Ascending aorta (tissue), 2 donors: ENCODE measurements at places on chromosomes 7 and 10. TPM values are rescaled to one million over a fixed set of nuclear protein-coding genes. Genes with fewer than 3 reads are reported as not detected.

- no peaks in the 10 kb centered on the region for H3K4me1 ChIP-seq
- H3K27me3 ChIP-seq: no peaks in the 10 kb centered on the region
- no peak overlapping the region for H3K27ac ChIP-seq
Measured at GRCh38 chr7:104931181-104931781, 82.7 kb upstream of the KMT2E start.

GRCh38 chr10:30430544-30431298, 3.3 kb upstream of the MAP3K8 start:
- no peak overlapping the region for H3K4me3 ChIP-seq
- H3K27me3 ChIP-seq: no peaks in the 10 kb centered on the region
- H3K27ac ChIP-seq: peak overlapping the region; percentile 44
- no peaks in the 10 kb centered on the region for H3K4me1 ChIP-seq
- H3K36me3 ChIP-seq: no peaks in the 10 kb centered on the region

GRCh38 chr7:96674565-96674964, 35.1 kb downstream of the SEM1 start:
- H3K4me3 ChIP-seq: no peak overlapping the region
- peaks cover 17% of the 10 kb centered on the region for H3K36me3 ChIP-seq
- no peak for DNase-seq
- no peaks in the 10 kb centered on the region for H3K27me3 ChIP-seq
- no peaks in the 10 kb centered on the region for H3K4me1 ChIP-seq

DNA sequence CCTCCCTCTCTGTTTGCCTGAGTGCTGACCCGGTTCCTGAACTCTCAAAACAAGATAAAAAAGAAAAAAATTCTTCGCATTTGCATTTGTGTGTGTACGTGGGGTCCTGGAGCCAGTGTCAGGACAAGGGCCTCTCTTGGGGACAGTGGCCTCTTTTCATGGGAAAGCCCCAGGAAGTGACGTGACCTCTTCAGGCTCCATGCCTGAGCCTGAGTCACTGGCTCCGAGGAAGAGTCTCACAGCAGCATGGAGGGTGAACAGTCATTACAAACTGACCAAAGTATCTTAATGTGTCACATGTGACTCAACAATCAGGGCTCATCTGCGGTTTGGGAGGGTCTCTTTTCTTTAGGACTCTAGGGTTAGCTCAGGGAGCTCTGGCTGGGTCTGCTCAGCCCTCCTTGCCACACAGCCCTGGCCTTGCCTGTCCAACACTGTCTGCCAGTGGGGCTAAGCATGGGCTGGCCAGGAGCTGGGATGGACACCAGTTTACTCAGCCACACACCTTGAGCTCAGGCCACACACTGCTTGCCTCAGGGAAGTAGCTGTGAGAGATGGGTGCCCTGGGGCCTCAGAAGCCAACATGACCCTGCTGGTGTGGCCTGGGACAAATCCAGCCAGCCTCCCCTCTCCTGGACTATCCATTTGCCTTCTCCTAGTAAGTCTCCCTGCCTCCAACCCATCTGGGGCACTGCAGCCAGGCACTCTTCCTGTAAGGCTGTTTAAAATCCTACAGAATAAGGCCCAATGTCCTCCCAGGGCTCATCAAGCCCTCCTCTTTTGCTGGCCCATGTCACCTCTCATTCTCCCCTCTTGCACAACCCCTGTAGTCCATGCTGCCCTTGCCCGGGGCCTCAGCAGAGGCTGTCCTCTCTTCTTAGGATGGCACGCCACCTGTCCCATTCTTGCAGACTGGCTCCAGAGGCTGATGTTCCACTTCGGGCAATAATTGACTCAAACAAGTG, 10.5 kb downstream of the TMEM273 start:
- peaks cover 2% of the 10 kb centered on the region for H3K4me1 ChIP-seq
- H3K36me3 ChIP-seq: no peaks in the 10 kb centered on the region
- peak overlapping the region; percentile 44 for H3K27ac ChIP-seq
- peak; percentile 76 for DNase-seq
- H3K27me3 ChIP-seq: no peaks in the 10 kb centered on the region

DNA sequence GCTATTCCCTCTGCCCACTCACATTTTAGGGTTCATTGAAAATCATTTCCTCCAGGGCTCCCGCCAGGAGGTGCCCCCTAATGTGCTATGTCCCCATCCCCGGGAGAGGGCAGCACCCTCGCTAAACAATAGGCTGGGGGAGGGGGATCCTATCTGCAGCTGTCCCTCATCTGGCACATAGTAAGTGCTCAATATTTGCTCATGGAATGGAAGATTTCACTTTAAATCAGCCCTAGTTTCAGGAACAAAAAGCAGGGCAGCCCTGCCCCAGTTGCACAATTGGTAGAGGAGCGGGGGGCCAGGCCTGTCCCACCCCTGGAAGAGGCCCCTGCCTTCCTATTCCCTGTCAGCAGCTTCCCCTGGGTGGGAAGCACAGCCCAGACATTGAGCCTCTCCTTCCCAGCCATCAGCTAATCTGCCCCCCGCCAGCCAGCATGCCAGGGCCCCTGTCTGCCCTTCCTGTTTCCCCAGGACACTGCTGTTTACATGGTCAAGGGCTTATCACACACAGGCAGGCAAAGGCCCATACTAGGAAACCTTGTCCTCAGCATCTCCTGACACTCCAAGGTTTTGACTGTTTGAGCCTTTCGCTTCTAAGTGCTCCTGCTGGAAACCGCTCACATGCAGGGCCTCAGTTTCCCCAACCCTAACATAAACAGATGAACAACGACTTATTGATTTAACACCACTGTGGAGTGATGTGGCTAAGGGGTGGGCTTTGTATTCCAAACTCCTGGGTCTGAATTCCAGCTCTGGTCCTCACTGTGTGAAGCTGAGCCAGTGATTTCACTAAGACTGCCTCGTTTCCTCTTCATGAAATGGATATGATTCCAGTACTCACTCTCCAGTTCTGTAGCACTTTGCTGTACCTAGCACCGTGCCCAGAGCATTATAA, 130.7 kb upstream of the ZMIZ1 start:
- no peaks in the 10 kb centered on the region for H3K27me3 ChIP-seq
- H3K4me3 ChIP-seq: no peak overlapping the region
- no peak overlapping the region for H3K27ac ChIP-seq
- no peaks in the 10 kb centered on the region for H3K4me1 ChIP-seq
- no peaks in the 10 kb centered on the region for H3K36me3 ChIP-seq
- DNase-seq: no peak

DNA sequence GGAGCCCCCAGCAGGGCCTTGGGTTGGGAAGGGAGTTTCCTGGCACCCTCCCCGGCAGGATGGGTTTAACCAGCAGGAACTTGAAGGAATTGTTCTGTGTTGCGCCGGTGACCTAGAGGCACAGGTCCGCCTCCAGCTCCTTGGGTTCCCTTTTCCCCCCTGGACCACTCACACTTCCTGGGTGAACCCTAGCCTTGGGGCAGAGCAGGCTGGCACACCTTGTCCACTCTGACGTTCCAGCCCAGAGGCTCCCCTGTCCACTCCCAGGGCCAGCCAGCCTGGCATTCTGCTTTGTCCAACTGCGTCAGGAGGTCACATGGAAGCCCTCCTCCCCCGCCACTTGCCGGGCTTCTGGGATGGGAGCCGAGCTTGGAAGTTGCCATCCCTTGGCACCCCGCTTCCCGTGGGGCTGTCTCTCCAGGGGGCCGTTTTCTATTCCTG, 25.8 kb downstream of the TMEM120A start:
- peak overlapping the region; percentile 92 for H3K27ac ChIP-seq
- H3K4me1 ChIP-seq: peaks cover 32% of the 10 kb centered on the region
- DNase-seq: peak; percentile 64
- H3K4me3 ChIP-seq: no peak overlapping the region
- H3K36me3 ChIP-seq: peaks cover 4% of the 10 kb centered on the region

DNA sequence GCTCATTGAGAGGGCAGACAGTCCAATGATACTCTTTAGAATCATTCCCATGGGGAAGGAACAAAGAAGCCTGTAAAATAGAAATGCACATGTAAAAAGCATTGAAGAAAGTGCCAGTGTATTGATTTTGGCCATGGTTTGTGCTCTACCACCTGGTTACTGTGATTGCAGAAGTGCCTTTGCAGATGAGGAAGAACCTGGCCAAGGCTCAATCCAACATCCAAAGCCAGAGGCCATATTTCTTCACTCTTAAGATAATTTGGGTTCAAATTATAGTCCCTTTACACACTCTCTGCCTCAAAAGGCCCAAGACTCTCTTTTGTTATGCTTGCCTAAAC, 122.1 kb downstream of the EGFR start:
- H3K4me3 ChIP-seq: no peak overlapping the region
- no peaks in the 10 kb centered on the region for H3K27me3 ChIP-seq
- H3K27ac ChIP-seq: no peak overlapping the region
- peaks cover 32% of the 10 kb centered on the region for H3K36me3 ChIP-seq

GRCh38 chr7:25028370-25029021, 48.5 kb upstream of the OSBPL3 start:
- no peak overlapping the region for H3K27ac ChIP-seq
- DNase-seq: no peak
- no peaks in the 10 kb centered on the region for H3K36me3 ChIP-seq
- no peaks in the 10 kb centered on the region for H3K27me3 ChIP-seq
- H3K4me1 ChIP-seq: no peaks in the 10 kb centered on the region
- no peak overlapping the region for H3K4me3 ChIP-seq

DNA sequence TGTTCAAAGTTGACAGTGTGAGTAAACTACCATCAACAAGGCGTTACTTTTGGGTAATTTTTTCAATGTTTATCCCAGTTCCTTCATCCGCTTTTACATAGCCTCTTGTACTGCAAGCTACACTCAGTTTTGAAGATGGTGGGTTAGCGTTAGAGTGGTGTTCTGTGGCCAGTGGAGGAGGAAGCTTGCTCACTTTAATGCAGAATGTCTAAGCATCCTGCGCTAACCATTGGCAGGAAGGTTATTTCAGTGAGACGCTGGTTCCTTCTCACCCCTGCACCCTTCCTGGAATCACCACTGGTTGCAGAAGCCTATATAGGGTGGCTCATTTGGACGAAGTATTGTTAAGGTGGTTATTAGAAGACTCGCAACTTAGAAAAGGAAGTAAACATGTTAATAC, 159.1 kb downstream of the CELF2 start:
- H3K4me1 ChIP-seq: peaks cover 10% of the 10 kb centered on the region
- H3K4me3 ChIP-seq: no peak overlapping the region
- no peaks in the 10 kb centered on the region for H3K27me3 ChIP-seq

DNA sequence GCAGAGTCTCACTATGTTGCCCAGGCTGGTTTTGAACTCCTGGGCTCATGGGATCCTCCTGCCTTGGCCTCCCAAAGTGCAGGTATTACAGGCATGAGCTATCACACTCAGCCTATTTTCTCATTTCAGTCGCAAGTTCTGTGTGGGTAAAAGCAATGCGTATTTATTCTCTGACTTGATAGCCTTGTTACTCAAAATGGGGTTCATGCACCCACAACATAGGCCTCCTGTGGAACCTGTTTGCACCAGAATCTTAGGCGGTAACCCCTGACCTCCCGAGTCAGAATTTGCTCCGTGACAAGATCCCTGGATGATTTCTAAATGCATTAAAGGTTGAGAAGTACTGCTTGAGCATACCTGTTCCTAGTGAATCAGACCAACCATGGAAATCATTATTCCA, 7.3 kb downstream of the IL2RA start:
- peak; percentile 16 for DNase-seq
- peaks cover 2% of the 10 kb centered on the region for H3K4me1 ChIP-seq
- H3K27ac ChIP-seq: no peak overlapping the region

GRCh38 chr10:118568327-118568848, 27.1 kb downstream of the PRLHR start:
- no peak overlapping the region for H3K27ac ChIP-seq
- DNase-seq: no peak
- no peaks in the 10 kb centered on the region for H3K4me1 ChIP-seq
- no peaks in the 10 kb centered on the region for H3K27me3 ChIP-seq
- H3K36me3 ChIP-seq: no peaks in the 10 kb centered on the region

DNA sequence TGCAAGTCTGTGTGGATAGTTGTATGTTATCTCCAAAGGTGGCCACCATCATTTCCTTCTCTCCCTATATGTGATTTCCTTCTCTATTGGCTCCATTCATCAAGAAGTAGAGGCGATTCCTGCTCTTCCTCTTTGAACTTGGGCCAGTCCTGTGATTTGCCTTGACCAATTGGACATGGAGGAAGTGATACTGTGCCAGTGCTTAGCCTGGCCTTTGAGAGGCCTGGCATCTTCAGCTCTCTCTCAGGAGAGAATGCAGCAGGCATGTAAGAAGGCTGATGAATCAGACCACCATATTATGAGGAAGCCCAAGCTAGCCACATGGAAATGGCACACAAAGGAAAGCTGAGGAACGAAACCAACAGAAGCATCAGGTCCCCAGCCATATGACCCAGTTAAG, 195.0 kb upstream of the SVIL start:
- H3K4me3 ChIP-seq: no peak overlapping the region
- H3K36me3 ChIP-seq: no peaks in the 10 kb centered on the region
- H3K27me3 ChIP-seq: no peaks in the 10 kb centered on the region
- H3K4me1 ChIP-seq: no peaks in the 10 kb centered on the region
- H3K27ac ChIP-seq: no peak overlapping the region

DNA sequence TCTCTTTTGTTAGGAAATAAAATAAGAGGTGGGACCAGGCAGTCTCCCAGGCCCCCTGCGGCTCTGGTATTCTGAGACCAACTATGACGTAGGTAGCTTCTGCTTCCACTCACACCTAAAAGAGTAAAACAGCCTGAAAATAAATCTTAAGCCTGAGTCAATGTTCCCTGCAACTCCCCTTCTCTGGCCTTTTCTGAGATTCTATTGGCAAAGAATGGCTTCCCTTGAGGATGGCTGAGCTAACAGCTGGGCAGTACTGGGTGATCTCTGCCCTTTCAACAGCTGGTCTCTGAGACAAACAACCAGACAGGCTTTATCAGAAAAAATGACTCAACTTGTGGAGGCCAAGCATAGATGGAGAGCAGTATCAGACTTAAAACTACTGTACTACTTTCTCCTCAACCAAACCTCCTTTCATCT, 58.7 kb downstream of the CREB3L2 start:
- no peaks in the 10 kb centered on the region for H3K27me3 ChIP-seq
- H3K4me3 ChIP-seq: no peak overlapping the region
- DNase-seq: no peak
- no peaks in the 10 kb centered on the region for H3K36me3 ChIP-seq

DNA sequence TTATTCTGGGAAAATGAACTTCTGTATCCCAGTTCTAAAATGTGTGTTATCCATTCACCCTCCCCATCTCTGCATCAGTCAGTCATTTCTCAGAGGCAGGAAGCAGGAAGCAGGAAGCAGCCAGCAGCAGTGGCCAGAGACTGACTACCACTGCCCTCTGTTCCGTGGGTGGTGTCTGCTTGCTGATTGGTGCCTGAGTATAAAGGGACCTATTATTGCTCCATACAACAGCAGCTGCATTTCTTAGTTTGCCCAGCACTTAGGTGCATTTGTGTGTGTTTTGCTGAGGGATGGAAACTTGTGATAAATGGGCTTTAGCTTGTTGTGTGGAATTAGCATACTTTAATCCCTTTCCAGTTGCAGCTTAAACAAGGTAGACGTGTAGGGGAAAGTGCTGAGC, 582.2 kb downstream of the SORCS1 start:
- no peak overlapping the region for H3K4me3 ChIP-seq
- no peaks in the 10 kb centered on the region for H3K27me3 ChIP-seq
- no peaks in the 10 kb centered on the region for H3K4me1 ChIP-seq
- no peak overlapping the region for H3K27ac ChIP-seq
- DNase-seq: no peak

- H3K27me3 ChIP-seq: no peaks in the 10 kb centered on the region
- H3K4me1 ChIP-seq: no peaks in the 10 kb centered on the region
- H3K36me3 ChIP-seq: no peaks in the 10 kb centered on the region
- no peak overlapping the region for H3K4me3 ChIP-seq
Measured at GRCh38 chr10:44890696-44891563, 20.2 kb upstream of the TMEM72 start.

Gene SCIN
- not detected for total RNA-seq

Gene GSTO2
- not detected for total RNA-seq

Gene PTN
- total RNA-seq: 10.4 TPM

Gene FAM237B
- total RNA-seq: not detected

Gene LANCL2
- total RNA-seq: 12.9 TPM

Gene FOXI2
- not detected for total RNA-seq
